Kasumi-1 (cell line): ENCODE measurements at places on chromosomes 7 and 10.

DNA sequence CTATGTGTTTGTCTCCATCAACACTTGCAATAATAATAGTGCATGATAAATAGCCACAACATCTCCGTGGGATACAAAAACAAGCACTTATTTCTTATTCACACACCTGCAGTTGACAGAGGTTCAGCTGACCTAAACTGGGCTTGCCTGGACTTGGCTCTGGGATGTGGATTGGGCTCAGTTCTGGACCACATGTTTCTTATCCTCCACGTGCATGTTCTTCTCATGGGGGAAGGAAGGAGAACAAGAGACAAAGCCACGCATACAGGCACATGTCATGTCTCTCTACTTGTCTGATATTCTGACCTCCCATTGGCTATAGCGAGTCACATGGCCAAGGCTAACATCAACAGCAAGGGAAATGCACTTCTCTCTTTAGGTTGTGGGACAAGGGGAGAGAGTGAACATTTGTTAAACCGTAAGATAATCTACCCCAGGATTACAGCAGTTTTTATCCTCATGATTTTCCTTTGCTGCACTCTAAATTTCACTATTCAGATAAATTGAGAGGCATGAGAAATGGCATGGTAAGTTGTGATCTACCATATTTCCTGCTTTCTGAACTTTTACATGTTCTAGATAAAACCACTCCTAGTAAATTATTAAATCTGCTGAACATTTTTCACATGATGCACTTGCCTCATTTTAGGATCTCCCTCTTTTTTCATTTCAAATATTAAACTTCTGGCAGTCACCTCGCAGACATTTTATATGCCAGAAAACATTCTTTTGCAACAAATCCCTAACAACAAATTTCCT is 33.7 kb downstream of the CFAP58 start:
- no peak for DNase-seq

- no peak for DNase-seq
Measured at GRCh38 chr7:35871856-35872255, 71.0 kb downstream of the SEPTIN7 start.

DNA sequence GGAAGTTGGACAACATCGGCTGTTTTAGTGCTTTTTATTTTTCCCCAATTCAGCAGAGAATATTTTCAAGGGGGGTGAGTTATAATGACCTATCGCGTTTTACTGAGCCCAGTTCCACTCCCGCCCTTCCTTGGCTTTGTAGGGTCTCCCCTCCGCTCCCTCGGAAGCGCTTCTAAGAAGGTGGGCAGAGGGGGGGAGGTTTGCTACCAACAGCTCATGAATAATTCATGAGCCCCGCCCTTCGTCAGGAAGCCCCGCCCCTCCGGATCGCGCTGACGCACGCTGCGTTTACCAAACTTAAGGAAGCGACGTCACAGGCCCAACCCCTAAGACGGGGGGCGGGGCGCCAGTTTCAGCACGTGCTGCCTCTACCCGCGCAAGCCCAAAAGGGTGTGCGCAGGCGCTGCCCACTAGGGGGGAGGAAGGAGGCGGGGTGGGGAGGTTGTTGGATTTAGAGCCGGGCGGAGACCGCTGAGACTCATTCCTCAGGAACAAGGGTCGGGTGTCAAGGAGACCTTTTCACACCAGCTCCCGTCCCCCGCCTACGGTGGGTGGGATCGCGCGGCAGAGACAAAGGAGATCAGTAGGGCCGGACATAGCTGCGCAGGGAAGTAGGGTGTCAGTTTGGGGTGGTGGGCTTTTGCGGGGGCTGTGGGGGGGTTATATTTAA is 529 bp upstream of the MEPCE start:
- DNase-seq: peak; percentile 98

DNA sequence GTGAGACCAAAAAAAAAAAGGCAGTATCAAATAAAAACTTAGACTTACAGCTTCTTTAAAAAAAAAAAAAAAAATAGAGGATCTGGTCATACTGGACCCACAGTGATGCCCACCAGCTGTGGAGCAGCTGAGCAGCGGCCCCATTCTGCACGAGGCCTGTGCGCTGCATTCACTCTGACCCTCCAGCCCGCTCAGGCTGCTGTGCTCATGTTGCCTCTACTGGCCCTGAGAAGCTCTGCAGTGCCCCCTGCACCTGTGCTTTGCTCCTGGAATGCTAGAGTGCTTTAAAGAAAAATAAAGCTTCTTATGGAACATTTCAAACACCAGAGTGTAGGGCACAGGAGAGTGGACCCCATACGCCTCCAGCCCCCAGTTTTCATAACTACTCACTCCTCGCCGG is 33.2 kb downstream of the TMEM120A start:
- DNase-seq: no peak

DNA sequence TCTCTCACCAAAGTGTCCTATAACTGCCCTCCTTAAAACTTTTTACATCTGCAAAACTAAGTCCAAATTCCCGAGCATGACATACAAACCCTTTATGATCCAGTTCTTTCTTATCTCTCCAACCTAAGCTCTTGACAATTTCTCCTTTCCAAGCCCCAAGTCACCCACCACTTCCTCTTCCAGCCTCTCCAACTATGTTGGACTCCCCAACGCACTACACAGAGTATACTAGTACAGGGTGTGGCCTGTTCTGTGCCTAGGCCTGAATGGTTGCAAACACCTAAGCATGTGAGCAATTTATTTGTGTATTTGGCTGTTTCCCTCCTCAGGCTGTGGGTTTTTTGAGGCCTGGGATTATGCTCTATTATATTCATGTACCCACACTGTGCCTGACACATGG is 101.2 kb upstream of the APBB1IP start:
- DNase-seq: peak; percentile 85

DNA sequence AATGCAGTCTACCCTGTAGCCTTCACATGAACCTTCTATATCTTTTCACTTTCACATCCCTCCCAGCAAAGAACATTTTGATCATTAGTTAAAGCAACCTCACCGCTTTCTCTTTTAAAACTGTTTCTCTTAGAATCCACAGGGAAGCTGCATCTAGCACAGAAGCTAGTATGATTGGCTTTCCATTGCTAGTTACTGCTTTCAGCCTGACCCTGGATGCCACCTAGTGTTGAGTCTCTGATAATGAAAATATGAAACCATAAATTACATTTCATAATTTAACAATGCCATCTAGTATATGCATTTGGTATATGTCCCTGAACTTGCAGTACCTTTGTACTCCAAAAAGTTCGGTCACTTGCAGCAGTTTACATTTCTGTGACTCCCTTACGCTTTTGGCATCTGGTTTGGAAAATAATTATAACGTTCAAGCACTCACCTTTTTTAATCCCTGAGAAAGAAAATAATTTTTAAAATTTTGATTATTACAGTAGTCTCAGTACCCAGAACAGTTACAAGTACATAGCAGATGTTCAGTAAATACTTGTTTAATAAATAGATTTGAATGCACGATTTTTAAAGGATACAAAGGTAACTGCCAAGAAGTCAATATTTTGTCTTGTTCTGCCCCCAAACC is 22.7 kb downstream of the CISD1 start:
- DNase-seq: peak; percentile 89

DNA sequence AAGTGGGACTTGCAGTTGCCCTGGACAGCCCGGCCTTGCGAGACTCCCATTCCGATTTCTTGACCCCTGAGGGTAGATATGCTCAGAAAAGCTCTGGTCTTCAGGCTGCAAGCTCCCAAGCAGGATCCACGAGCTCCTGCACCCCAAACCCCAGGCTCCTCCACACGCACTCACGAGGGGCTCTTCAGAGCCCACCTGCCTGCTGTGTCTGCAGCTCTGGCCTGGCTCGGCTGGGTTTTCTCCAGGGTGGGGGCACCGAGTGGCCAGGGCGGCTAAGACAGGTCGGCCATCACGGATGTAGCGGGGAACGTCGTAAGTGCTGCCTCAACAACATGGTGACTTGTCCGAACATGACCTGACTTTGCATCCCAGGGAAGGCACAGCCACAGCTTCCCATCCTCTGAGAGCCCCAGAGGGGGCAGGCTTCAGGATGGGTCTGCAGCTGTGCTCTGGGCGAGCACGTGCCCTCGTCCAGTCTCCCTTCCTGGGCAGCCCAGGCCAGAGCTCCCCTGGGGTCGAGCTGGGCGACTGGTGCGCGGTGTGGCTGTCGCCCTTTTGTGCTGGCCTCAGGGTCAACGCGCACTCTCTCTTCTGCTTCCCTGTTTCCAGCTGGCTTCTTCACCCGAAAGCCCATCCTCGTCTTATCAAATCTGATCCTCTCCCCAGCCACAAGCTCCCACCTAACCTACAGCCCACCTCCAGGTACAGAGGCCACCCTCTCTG is 415.3 kb downstream of the DNAJB6 start:
- DNase-seq: no peak

DNA sequence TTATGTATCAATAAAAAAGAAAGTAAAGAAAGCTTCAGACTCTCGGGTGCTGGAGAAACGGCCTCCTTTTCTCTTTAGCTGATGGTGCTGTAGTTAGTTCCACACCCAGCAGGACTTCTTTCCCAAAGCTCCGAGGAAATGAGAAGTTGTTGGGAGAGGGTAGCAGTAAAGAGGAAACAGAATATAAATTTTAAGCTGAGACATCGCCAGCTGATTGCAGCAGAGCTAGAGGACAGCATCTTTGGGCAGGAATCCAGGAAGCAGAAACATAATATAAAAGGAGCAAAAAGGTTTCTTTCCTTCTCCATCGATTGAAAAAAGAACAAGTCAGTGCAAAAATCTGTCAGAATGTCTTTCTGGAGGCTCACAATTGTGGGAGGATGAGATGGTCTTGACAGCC is 616.9 kb upstream of the FOXK1 start:
- no peak for DNase-seq

DNA sequence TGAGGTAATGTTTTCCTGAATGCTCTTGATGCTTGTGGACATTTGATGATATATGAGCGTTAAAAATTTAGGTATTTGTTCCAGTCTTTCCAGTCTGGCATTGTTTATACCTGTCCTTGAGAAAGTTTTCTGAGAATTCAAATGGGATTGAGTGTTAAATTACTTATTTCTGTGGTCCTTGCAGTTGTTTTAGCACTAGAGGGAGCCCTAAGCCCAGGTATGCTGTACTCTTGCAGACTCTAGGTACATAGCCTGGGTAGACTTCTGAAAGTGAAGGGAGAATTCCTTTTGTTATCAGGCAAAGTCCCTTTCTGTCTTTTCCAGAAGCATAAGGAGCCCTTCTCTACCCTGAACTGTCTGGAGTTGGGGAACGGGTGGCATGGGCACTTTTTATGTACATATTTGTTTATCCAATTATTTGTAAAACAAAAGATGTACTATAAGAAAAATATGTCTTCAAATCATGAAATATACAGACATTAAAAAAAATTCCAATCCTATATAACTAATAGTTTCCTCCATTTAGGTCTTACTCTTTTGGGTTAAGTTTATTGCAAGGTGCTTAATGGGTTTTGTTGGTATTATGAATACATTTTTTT is 262.1 kb downstream of the ATRNL1 start:
- peak; percentile 89 for DNase-seq

- peak; percentile 43 for DNase-seq
Measured at GRCh38 chr7:134943785-134944400, 42.4 kb upstream of the AGBL3 start.

DNA sequence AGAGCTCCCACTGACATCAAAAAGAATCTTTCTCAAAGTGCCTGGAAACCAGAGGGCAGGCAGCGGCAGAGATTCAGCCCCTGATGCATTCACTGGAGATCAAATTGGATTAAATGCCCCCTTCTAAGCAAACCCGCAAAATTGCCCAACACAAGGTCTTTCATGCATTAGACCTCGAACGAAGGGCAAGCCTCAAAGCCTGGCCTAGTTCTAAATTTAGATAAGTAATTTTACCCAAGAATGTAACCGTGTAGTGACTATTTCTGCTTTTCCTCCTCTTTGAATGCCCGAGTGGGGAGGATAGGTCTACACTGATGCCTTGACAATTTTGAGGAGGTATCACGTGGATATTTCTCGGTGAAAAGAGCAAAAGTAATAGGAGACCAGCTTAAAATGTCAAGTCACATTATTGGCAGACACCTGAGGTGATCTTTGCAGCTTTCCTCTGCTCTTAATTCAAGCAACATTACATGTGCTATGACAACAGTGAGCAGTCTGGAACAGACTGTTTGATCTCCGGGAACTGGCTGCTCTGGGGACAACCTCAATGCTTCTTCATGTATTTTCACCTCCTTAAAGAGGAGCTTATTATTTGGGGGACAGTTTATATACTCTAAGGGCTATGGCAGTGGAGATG is 1263.5 kb upstream of the AUTS2 start:
- no peak for DNase-seq

- DNase-seq: peak; percentile 16
Measured at GRCh38 chr7:77157446-77157845, 35.0 kb downstream of the CCDC146 start.

- no peak for DNase-seq
Measured at GRCh38 chr7:94639384-94639783, 16.5 kb downstream of the SGCE start.

GRCh38 chr10:20993830-20994527 is 96.9 kb upstream of the NEBL start:
- no peak for DNase-seq

- no peak for DNase-seq
Measured at GRCh38 chr7:49486974-49487829, 286.2 kb upstream of the VWC2 start.

DNA sequence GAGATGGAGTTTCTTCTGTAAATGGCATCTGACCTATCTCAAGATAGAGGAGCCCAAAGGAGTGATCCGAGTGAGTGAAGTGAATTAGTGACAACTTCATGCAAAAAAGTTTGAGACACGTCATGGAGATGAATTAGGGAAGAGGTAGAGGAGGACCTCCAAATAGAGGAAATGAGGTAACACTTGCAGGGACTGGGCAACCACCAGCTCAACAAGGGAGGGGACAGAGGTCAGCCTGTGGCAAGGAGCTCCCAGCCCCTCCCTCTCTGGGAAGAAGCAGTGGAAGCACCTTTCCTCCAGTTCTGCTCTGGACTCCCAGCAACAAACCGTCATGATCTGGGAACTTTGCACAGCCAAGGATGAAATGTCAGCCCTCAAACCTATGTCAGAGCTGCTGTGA is 83.5 kb upstream of the IKZF1 start:
- peak; percentile 23 for DNase-seq

GRCh38 chr7:81902536-81902935 is 132.7 kb upstream of the HGF start:
- no peak for DNase-seq

- DNase-seq: no peak
Measured at GRCh38 chr7:25559581-25560367, 331.5 kb upstream of the NPVF start.
